CD4-positive, alpha-beta T cell treated with Interleukin-17A for 1 hour (primary cell): ENCODE measurements at places on chromosomes 5 and 9.

DNA sequence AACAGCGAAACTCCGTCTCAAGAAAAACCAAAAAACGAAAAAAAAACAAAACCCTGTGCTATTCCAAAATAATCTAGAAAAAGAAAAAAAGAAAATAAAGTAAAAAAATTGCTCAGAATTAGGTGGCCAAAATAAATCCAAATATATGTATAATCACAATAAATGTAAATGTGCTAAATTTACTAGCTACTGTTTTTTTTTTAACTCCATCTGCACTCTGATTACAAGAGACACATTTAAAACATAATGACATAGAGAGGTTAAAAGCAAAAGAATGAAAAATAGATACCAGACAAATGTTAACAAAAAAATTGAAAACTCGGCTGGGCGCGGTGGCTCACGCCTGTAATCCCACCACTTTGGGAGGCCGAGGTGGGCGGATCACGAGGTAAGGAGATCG is 66.1 kb downstream of the FGF1 start:
- no peak for DNase-seq

DNA sequence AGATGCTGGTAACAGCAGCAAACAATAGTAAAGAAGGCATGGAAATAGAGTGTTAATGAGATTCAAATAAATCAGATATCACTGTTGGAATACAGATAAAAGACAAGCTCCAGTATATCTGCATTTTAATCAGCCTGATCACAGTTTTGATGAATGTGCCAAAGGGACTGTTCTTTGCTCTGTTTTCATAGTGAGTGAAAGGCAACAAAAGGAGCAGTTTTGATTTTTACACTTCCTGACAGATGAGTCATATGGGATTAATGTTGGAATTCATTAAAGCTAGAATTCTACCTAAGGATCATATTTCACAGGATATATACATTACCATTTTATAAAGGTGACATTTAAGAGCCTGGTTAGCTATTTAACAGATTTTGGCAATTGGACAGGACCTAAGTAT is 743.3 kb upstream of the PTPRD start:
- DNase-seq = no peak

GRCh38 chr5:56259002-56259511 is 25.9 kb upstream of the ANKRD55 start:
- no peak for DNase-seq

DNA sequence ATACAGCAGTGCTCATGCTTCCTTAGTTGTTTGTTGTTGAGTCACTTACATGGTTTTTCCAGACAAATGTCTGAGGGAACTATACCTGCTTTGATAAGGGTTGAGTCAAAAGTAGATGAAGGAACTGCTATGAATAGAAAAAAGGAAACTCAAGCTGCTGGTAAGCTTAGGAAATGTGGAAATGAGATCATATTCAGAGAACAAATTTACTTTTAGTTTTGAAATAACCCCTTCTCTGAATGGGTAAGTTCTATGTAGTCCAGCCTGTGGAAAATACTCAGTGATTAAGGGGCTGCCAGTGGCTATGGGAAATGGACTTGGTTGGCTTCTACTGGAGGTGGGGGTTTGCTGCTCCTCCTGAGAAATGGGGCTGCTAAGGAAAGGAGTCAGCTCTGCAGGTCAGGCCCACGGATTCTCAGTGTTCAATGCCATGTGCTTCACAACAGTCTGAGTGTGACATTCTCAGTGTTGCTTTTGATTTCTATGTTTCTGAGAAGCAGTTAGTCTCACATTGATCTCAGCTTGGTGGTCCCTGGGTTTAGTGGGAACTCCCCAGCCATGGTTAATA is 47.7 kb upstream of the GLRX start:
- no peak for DNase-seq

- DNase-seq = no peak
Measured at GRCh38 chr5:168171901-168172759, 119.3 kb upstream of the WWC1 start.

DNA sequence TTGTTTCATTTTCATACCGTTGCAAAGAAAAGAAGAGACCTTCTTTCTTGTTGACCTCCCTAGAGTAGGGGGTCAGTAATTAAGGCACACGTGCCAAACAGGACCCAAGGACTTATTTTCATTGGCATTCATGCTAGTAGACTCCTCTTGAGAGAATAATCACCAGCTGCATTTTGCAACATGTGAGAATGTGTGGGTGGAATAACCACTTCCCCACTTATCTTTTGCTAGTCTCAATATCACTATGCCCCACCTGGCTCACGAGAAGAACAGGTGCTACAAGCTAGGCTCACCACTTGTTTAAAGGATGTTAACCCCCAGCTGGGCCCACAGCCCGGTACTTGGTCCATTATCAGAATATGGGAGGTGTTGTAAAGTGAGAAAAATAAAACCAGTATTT is 460.7 kb upstream of the MEF2C start:
- no peak for DNase-seq

GRCh38 chr5:179345433-179346321 is at the start of gene ADAMTS2:
TSS of gene ADAMTS2 (minus strand) at chr5:179345461. CDS start at chr5:179345328, 133 bp downstream.
- no peak for DNase-seq

DNA sequence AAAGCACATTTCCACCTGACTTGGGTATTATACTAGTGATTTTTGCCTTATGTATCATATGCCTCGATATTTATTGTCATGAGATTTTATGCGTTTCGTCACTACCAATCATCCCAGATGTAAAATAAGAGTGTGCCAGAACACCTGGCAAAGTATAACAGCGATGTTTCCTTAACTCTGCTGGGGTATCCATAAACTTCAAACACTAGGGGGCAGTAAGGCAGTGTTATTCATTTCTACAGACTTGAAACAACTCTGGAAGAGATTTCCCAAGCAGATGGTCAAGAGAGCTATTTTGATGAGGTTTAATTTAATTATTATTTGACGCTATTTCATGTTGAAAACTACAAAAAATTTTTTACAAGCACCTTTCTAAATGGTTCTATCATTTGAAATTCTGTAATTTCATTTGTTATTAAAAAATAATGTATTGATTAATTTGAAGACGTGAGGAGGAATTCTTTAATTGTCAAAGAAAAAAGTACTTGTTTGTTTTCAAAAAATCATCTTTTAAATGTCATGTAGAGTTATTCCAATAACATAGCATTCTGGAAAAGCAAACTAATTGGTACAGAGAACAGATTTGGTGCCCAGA is 388.5 kb upstream of the CTNND2 start:
- no peak for DNase-seq

DNA sequence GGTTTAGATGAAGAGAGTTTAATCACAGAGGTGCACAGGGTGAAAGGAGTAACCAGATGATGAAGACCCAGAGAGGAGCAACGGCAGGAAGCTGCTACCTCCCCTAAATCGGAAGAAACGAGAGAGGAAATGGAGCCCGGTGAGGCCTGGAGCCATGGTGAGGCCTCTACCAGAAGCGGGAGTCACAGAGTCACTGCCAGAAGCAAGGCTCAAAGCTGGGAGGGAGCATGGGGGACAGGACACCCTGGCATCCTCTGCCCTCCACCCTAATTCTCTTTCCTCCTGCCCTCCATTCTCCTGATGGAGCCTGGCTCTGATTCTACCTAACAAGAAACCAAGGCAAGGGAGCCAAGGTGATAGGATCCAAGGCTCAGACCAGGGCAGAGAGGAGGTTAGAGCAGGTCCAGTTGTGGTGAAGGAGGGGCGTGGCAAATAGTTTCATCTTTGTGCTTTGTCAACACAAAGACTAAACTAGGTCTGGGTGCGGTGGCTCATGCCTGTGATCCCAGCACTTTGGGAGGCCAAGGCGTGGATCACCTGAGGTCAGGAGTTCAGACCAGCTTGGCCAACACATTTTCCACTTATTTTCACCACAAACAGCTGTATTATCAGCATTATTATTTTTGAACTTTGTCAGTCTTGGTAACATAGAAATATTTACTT is 134.4 kb upstream of the RAI14 start:
- no peak for DNase-seq

- DNase-seq = no peak
Measured at GRCh38 chr5:80048084-80048780, 13.1 kb downstream of the THBS4 start.

- DNase-seq = no peak
Measured at GRCh38 chr5:168831383-168831782, 252.2 kb upstream of the PANK3 start.

DNA sequence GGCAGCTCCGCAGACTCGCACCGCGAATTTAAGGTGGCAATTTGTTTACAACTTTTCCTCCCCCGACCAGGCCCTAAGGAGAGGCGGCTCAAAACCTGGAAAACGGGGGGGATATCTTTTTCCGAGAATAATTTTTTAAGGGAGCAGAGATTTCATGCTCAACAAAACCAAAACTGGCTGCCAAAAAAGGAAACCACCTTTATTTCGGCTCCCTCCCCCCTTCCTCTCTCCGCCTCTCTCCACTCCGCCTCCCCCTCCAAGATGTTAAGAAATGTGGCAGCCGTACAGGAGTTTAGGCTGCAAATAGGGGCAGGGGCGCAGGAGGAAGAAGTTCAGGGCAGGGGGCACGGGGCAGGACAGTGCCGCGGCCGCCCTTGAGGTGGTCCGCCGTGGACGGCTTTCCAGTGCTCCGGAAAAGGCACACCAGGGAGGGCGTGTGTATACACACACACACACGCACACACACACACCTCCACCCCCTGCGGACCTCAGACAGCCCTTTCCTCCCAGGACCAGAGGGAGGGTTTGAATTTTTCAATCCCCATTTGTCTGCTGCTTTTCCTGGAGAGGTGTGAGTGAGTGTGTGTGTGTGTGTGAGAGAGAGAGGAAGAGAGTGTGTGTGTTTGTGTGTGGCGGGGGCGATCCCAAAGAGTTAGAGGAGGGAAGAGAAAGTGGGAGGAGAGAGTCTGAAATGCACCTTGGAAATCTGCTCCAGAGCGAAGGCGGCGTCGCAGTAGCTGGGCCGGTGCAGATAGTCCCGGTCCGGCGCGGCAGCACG is 9.1 kb downstream of the PTCH1 start:
- peak; percentile 61 for DNase-seq

- no peak for DNase-seq
Measured at GRCh38 chr9:121185178-121185745, 16.4 kb downstream of the RAB14 start.

- DNase-seq = no peak
Measured at GRCh38 chr5:139065306-139065705, 132.9 kb downstream of the SIL1 start.

GRCh38 chr5:123868881-123869280 is 356.9 kb downstream of the CSNK1G3 start:
- no peak for DNase-seq

GRCh38 chr5:167507463-167508233 is 783.8 kb upstream of the WWC1 start:
- no peak for DNase-seq

DNA sequence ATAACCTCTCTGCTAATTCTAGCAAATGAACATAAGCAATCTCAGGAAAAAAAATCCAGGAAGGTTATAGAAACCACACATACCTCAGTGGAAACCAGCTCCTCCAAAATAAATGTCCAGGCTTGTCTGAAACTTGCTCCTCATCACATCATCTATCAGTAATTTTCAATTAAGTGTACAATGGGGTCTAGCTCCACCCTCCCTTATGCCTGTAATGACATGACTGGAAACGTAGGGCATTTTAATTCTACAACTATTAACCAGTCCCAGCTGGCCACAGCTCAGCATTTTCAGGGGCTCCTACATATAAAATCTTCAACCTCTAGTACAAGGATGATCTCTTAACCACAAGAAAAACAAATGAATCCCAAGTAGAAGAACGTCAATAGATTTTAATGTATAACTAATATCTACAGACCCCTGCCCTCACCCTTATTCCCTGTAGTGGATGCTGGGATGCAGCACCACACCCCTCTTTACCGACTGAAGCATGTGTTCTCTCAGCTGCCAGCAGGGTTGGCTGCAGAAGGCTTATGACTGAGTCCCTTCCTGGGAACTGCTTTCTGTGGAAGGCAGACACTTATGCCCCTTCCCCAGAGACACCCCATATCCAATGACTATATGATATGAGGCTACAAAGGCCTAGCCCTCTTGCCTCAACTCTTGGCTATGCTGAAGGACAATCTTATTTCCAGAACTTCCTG is 6.8 kb downstream of the TSSK1B start:
- DNase-seq = no peak

DNA sequence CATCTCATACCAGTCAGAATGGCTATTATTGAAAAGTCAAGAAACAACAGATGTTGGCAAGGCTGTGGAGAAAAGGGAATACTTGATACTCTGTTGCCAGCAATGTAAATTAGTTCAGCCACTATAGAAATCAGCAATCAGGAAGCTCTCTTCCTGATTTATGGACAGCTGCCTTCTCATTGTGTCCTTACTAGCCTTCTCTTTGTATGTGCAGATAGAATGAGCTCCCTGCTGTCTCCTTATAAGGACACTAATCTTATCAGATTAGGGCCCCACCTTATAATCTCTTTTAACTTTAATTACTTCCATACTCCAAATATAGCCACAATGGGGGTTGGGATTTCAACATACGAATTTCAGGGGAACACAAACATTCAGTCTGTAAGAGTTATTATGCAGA is 38.0 kb downstream of the KCNV2 start:
- DNase-seq = no peak

GRCh38 chr5:64074533-64074932 is 91.1 kb upstream of the RNF180 start:
- no peak for DNase-seq

DNA sequence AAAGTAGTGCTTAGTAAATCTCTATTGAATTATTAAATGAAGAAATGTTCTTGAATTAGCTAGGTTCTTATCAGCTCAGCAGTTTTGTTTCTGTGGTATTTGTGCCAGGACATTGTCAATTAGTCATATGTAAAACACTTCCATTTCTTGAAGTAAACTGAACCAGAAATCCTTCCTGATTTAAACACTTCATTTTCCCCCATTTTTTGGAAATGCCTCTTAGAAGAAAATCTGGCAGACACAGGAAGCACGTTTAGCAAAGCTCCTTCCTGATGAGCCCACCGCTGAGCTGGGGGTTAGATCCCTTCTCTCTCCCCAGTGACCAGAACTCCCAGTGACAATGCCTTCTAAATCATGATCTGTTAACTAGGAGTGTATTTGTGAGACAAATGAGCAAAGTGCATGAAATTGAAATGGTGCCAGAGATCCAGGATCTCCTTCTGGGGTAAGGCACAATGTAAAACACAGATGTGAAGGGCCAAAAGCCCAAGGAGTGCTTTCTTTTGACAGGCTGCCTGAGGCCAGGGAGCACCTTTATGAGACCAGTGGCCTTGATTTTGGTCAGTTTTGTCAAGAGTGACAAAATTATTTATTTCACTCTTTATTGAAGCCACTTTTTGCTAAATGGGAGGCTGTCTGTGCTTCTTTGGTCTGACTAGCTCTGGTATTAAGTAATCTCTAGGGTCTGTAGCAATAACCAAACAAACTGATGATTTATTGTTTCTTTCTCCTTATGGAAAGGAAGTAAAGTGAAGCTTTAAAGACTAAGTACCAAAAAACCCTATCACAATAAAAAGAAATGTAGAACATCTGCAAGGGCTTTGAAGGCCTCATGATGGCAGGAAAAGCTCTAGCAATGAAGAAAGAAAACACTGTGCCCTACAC is 25.5 kb upstream of the RUSC2 start:
- no peak for DNase-seq

DNA sequence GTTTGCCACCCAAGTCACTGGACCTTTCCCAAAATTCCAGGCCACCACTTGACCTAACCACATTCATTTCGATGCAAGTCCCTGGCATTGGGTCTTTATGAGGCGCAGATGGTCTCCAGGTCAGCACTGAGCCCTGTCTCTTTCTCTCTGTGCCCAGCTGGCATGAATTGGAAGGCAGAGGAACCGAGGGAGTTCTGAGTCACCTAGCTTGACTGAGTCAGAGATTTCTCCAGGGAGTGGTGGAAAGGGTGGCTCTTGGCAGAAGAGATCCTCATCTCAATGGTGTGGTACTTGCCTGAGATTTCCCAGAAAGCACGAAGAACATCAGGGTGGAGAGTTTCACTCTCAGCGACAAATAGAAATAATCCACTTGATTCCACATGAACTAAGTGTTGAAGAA is 43.8 kb downstream of the WDR36 start:
- DNase-seq = no peak
